ENCODE measurements at places on chromosomes 7 and 10.

DNA sequence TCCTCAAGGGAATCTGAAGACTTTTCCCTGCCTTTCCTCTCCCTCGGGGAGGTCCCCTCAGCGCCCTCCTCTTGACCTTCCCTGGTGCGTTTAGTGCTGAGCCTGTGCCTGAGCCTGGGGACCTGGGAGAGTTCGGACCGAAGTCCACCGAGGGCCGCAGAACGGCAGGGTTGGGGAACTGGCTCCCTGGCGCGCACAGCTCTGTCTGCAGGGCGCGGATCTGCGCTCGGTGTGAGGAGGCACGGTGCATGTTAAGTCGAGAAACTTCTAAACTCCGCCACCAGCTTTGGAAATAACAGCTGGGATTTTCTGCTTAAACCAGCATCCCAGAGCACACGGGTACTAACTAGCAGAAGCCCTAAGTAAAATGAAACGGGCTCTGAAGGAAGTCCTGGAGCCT is 44.2 kb upstream of the SLC29A4 start:
- DNase-seq: no peak

DNA sequence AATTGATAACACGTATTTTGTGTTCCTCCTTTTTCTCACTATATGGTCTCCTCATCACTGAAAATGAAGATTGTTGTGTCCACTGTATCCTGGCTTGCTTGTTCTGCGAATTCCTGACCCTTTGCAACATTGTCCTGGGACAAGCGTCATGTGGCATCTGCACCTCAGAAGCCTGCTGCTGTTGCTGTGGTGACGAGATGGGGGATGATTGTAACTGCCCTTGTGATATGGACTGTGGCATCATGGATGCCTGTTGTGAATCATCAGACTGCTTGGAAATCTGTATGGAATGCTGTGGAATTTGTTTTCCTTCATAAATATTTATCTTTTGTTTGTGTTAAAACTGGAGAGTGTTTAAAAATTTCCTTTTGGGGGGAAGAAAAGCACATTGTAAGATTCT is 93.7 kb downstream of the MDFIC start:
- no peak for DNase-seq

DNA sequence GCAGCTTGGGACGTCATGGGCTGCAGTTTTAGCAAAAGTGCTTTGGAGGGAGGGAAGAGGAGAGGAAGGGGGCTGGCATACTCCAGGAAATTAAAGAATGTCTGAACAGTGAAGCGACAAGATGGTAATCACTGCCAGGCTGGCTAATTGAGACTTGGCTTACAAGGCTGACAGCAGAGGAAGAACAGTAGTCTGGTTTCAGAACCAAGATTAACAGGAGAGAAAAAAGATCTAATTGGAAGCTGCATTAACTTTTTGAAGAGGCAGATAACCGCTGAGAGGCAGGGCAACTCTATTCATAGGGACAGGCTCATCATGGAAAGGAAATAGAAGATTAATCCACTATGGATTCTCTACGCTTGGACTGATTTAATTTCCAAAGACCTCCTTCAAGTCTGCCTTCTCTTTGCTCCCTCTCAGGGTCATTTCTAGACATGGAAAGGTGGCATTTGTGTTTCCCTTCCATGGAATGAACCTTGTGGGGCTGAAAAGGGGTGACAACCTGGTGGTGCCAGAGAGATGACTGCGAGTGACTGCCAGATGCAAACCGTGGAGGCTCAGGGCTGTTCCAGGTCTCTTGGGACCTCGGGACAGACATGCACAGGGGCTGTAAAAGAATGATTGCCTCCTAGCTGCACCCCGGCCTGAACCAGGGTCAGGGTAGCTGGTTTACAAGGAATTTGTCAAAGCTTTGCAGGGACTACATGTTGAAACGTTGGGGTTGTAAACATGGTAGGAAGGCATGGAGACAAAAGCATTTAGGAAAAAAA is 210.2 kb upstream of the NPY start:
- DNase-seq: no peak

- no peak for DNase-seq
These were observed 45.1 kb upstream of the PLEKHA1 start for GRCh38 chr10:122329416-122329815.

DNA sequence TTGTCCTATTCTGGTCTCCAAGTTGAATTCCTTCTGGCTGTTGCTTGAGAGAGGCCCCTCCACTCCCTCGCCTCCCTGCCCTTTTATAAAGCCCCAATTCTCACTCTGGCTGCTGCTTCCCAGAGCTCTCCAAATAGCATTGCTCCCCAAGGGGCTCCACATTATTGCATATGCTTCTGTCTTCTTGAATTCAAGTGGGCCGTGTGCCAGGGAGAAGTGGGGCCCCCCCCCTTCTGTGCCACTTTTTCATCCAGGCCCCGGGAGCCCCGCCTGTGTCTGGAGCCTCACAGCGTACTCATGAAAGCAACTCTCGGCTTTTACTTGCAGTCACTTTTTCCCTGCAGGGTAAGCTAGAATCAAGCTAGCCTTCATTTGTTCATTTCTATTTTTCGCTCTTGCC is 265.1 kb downstream of the CCSER2 start:
- no peak for DNase-seq

DNA sequence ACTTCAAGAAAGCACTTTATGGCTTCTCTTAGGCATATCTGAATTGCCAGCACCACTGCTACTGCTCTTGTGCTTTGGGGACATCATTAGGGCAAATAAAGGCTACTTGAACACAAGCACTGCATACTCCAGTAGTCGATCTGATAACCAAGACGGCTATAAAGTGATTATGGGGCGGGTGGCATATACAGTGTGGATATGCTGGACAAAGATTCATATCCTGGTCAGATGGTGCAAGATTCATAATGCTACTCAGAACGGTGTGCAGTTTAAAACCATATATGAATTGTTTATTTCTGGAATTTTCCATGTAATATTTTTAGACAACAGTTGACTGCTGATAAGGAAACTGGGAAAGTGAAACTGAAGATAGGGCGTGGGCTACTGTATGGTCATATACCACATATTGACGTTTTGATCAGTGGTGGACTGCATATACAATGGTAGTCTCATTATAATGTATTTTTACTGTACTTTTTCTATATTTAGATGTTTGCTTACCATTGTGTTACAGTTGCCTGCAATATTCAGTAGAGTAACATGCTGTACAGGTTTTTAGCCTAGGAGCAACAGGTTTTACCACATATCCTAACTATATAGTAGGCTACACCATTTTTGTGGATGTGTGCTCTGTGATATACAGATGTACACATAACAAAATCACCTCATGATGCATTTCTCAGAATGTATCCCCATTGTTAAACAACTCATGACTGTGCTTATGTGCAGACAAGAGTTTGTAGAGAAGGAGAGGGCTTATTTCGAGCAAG is 15.2 kb downstream of the ANLN start:
- no peak for DNase-seq

GRCh38 chr10:97333601-97334369 is 744 bp downstream of the FRAT2 start:
- peak; percentile 22 for DNase-seq

DNA sequence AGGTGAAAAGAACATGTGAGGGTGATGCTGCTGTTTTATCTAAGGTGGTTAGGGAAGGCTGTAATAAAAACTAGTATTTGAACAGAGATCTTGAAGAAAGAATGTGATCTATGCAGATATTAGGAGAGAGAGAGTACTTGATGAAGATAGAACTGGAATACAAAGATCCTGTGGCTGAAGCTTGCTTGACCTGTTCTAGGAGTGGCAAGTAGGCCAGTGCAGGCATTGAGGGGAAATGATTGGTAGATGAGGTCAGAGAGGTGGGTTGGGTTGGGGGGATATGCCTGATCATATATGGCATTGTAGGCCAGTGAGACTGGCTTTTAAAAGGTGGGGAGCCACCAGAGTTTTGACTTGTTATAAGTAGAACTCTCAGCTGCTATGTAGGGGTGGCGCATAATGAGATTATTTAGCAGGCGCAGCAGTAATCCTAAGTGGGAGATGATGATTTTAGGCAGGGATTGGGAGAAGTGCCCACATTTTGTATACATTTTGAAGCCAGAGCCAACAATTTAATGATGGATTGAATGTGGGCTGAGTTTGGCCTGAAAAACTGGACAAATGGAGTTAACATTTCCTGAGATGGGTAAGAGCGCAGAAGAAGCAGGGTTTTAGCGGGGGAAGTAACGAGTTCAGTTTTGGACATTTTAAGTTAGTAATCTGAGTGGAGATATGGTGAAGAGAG is 8.2 kb downstream of the CCSER2 start:
- DNase-seq: no peak

Measured in NCI-H510A (cell line).